ENCODE measurements at places on chromosomes 6 and 20. TPM values are rescaled to one million over a fixed set of nuclear protein-coding genes. Genes with fewer than 3 reads are reported as not detected.

DNA sequence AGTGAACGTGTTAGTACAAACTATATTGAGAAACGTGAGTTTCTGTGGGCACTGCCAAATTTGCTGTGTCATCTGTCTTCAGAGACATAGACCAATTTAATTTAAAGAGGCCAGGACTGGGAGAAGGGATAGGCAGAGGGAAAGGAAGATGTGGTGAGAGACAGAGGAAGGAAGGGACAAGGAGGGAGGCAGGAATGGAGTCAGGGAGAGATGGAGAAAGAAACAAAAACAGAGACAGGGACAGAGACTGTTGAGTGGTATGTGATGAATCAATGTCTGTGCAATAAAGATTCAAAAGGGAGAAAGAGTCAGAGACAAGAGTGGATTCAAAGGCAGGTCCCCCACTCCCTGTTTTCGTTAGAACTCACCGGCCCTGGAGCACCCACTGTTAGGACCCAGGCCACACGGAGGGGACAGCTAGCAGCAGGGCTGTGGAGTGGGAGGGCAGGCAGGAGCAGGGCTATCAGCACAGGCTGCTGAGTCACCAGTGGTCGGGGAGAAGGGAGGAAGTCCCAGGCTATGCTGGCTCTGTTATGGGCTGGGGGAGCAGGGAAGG, 51.6 kb upstream of the CHD6 start:
- no peak overlapping the region for H3K27ac ChIP-seq
- H3K36me3 ChIP-seq: no peaks in the 10 kb centered on the region
- DNase-seq: no peak
- H3K4me3 ChIP-seq: no peak overlapping the region
- no peaks in the 10 kb centered on the region for H3K27me3 ChIP-seq

DNA sequence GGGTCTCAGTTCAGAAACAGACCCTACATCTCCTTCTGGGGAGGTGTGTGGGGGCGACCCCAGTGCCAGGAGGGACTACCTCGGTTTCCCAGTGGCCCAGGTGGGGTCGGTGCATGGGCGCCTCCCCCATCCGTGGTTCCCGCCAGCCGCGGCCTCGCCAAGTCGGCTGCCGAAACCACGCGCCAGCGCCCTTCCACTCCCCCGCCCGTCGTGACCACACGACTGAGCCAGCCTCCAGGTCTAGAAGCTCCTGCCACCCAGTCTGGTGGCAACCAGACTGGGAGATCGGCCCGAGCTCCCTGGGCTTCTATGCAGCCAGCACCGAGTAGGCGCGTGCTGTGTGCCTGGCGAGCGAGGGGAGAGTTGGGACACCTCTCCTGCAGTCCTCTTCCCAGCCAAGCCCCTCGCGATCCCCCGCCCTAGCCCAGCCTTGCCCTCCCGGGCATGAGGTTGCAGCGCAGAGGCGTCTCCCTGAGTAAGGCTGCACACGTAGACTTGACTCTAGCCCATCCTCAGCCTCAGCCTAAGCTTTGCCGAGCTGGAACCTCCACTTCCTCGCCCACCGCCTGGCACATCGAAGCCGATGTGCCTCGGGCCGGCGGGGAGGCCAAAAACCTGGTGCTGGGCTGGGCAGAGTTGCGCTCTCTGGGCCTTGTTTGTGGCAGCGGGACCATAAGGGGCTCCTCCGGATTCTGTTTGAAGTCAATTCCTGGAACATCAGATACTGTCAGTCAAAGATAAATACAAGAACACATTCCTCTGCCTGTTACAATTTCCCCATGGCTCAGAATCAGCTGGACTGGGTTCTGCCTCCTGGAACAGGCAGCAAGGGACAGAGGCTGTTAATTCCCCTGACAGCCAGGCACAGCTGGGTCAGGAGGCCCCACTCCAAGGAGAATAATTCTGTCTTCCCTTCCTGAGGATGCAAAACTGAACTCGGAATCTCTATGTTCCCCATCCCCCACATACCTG, 1.5 kb upstream of the CPNE5 start:
- no peaks in the 10 kb centered on the region for H3K36me3 ChIP-seq
- peaks cover 8% of the 10 kb centered on the region for H3K4me1 ChIP-seq
- no peaks in the 10 kb centered on the region for H3K27me3 ChIP-seq

DNA sequence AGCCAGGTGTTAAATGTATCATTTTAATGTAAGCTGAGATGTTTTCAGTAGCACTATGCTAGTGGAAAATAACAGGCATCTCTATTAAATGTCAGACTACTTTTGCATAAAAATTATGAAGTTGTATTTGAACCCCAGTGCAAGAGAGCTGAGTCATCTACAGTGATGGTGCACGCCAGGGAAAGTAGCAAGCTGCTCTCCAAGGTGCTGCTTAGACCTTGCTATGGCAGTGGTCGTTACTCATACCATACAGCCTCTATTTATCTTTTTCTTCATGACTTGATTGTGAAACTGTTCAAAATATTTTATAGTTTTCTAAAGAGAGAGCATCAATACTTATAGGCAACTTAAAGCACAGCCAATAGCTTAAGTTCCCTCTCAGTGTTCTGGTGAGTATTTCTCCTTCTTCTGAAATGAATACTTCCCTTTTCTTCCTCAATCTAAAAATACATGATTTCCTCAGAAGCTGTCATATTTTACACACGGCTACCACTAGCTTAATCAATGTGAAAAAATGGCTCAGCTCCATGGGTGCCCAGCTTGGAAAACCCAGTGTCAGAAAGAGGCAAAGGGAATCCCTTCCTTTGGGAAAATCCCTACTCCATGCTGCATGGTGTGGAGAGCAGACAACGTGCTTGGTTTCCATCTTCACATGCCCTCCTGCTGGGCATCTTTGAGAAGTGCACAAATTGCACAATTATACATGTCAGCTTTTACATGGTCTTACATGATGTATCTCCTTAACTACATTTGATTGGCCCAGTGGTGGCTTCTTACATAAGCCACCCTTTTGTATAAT, 105.6 kb downstream of the ELOVL4 start:
- no peak overlapping the region for H3K4me3 ChIP-seq
- no peak overlapping the region for H3K27ac ChIP-seq
- no peaks in the 10 kb centered on the region for H3K36me3 ChIP-seq
- no peaks in the 10 kb centered on the region for H3K4me1 ChIP-seq
- DNase-seq: no peak

DNA sequence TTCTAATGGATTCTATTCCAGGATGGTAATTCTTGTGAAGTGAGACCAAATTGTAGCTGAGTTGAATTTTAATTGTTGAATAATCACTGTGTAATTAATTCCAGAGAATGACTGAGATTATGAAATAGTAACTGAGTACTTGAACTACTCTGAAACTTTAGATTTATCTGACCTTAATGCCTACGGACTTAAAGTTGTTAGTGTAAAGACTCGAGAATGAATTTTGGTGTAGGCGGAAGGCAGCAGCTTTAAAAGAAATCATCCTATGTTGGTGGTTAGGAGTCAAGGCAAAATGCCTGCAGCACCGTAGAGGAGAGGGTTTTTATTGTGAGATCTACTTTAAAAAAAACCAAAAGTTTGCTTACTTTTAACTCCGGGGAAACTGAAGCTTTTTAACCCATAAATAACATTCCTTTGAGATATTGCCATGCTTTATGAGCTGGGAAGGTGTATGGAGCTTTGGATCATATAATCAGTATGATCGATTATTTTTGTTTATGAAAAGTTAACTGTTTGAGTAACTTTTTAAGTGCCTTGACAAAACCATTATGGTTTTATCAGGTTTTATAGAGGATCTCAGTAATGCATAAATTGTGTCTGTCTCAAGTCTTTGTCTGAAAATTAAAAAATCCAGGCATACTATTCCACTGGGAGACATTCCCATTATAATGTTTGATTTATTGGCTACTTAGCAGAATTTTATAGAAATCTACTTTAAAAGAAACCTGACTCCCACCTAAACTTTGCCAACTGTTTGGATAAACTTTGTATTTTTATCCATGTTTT, 46.1 kb downstream of the MYO6 start:
- DNase-seq: no peak
- H3K27me3 ChIP-seq: no peaks in the 10 kb centered on the region
- H3K4me3 ChIP-seq: no peak overlapping the region
- H3K4me1 ChIP-seq: no peaks in the 10 kb centered on the region
- no peak overlapping the region for H3K27ac ChIP-seq

GRCh38 chr6:93523365-93523764, 104.0 kb upstream of the EPHA7 start:
- no peaks in the 10 kb centered on the region for H3K36me3 ChIP-seq
- no peaks in the 10 kb centered on the region for H3K4me1 ChIP-seq
- H3K27me3 ChIP-seq: no peaks in the 10 kb centered on the region
- no peak for DNase-seq
- no peak overlapping the region for H3K4me3 ChIP-seq

DNA sequence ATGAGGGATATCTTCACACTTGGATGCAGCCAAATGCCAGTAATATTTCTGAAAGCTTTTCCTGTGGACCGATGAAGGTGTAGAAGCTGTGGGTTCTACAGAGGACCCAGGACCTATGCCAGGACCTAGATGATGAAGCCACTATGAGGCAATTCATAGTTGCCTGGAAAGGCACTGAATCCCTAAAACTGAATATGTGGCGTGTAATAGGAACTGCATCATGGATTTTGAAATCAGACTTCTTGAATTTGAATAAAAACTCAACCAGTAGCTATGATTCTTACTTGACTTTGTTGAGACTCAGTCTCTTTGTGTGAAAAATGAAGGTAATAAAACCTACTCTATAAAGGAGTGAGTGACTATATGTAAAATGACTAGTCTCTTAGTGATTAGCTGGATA, 89.9 kb upstream of the SGK1 start:
- DNase-seq: no peak
- H3K4me3 ChIP-seq: no peak overlapping the region
- H3K27me3 ChIP-seq: no peaks in the 10 kb centered on the region
- no peaks in the 10 kb centered on the region for H3K4me1 ChIP-seq
- no peaks in the 10 kb centered on the region for H3K36me3 ChIP-seq

DNA sequence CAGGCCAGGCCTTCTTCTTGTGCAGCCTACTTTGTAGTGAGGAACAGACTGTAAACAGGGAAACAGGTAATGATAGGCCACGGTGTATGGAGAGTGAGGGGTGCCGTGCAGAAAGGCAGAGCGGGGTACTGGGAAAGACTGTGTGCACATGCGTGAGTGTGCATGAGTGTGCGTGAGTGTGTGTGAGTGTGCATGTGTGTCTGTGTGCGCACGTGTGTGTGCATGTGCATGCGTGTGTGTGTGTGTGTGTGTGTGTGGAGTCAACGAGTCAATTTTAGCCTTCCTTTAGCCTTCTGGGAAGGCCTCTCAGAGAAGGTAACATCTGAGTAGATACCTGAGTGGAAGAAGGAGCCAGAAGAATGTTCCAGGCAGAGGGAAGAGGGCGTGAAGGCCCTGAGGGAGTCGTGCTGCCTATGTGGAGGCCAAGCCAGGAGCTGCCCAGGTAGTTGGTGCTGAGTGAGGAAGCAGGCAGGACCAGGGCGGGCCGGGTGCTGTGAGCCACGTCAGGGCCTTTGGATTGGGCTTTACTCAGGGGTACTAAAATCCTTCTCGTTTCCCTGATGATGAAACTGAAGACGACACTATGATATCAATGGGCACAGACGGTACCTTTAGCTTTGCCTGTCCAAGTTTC, 6.3 kb downstream of the APCDD1L start:
- H3K27ac ChIP-seq: no peak overlapping the region
- no peak overlapping the region for H3K4me3 ChIP-seq
- no peaks in the 10 kb centered on the region for H3K4me1 ChIP-seq
- no peak for DNase-seq
- H3K27me3 ChIP-seq: no peaks in the 10 kb centered on the region
- no peaks in the 10 kb centered on the region for H3K36me3 ChIP-seq

DNA sequence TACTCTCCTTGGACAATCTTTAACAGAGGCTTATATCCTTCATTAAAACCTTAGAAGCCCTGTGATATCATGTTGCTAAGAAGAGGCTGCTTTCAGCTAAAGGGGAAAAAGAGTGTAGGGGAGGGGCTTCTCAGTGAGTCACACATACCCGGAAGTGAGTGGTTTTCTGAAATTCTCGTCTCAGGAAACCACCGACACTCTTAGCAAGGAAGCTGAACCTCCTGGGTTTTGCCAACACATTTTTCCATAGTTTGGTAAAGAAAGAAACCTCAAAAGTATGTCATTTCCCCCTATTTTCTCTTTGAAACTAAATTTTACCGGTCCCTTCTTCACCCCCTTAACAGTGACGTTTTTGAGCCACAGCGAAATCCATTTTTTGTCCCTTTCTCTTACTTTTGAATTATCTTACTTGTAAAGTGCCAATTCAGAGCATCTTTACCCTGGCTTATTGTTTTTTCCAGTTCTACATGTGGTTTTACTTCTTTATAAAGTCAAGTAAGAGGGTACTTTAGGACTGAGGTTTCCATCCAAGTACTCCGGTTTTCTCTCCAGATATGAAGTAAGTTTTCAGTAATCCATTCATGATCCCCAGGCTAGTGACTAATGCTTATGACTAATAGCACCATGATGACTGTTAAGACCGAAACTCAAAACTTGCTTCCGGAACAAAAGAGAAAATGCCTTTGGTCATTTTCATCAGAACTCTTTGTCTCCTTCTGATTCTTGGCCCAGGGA, 219.3 kb downstream of the ARHGAP18 start:
- no peaks in the 10 kb centered on the region for H3K27me3 ChIP-seq
- peak overlapping the region; percentile 85 for H3K27ac ChIP-seq
- H3K36me3 ChIP-seq: no peaks in the 10 kb centered on the region
- H3K4me1 ChIP-seq: no peaks in the 10 kb centered on the region
- DNase-seq: peak; percentile 27

DNA sequence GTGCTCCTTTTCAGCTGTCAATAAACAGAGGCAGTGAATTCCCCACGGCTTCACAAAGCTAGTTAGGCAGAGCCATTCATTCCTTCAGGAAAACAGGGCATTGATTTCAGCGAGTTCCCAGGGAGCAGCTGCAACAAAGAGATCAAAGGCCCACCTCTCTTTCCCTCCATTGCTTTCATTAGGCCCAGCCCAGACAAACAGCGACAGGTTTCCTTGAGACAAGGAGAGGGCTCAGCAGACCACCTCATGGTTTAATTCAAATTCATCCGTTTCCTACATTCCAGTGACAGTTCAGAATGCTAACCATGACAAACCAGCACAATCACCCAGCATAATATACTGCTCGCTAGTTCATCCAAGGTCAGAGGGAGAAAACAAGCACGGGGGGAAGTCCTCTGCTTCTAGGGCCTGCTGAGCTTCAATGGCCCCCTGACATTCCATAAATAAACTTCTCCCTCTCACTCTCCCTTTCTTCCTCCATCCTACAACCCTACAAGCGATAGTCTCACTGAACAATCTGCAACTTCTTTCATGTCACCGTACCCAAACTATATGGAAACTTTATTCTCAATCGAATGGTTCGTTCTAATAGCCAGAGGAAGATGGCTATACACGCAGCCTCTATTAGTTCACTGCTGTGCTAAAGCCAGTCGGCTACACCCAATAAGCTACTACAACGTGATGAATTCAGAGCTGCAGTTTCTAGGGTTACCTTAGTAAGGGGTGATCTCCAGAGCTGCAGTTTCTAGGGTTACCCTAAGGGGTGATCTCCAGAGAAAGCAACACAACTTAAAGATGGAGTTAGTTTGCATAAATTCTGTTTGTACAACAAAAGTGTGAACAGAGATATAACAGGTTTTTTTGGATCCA, 34.7 kb downstream of the PLAGL1 start:
- no peak for DNase-seq
- no peaks in the 10 kb centered on the region for H3K27me3 ChIP-seq
- no peak overlapping the region for H3K4me3 ChIP-seq
- H3K4me1 ChIP-seq: no peaks in the 10 kb centered on the region
- no peak overlapping the region for H3K27ac ChIP-seq

GRCh38 chr20:5065879-5066383, 53.8 kb downstream of the PCNA start:
- DNase-seq: no peak
- no peaks in the 10 kb centered on the region for H3K27me3 ChIP-seq
- H3K36me3 ChIP-seq: no peaks in the 10 kb centered on the region
- no peak overlapping the region for H3K27ac ChIP-seq
- H3K4me3 ChIP-seq: no peak overlapping the region

The BMP6 gene
- total RNA-seq: 3.2 TPM

The CCN6 gene
- not detected for total RNA-seq

The TGM2 gene
- total RNA-seq: 639 TPM

The HUS1B gene
- total RNA-seq: not detected

The CRIP3 gene
- 1.5 TPM for total RNA-seq

The BANF2 gene
- not detected for total RNA-seq
